ENCODE measurements at places on chromosomes 2 and 18.
A peak's percentile ranks its signal among the peaks of the same experiment; 100 is the strongest.

GRCh38 chr18:77857678-77858655 lies 608.3 kb downstream of the GALR1 start:
- no peak for DNase-seq

GRCh38 chr2:16870491-16871076 lies 204.9 kb upstream of the CYRIA start:
- no peak for DNase-seq

GRCh38 chr2:73830871-73831401 lies 2.2 kb downstream of the STAMBP start:
- no peak for DNase-seq

DNA sequence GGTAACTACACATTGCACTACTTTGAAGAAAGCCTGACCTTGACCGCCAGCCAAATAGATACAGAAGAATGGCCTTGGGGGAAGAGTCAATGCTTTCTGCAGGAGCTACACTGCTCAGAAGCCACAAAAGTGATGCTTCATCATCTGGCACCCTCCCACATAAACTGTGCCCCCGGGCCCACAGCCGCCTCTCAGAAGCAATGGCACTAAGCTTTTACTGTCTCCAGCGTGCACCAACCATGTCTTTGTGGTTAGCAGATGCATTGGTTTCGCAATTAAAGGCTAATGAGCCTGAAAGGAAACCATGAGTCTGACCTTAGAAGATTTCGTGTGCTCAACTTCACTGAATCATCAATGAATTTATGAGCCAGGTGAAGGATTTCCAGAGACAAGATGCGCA lies 209.4 kb upstream of the TRIB2 start:
- DNase-seq = peak; percentile 22

DNA sequence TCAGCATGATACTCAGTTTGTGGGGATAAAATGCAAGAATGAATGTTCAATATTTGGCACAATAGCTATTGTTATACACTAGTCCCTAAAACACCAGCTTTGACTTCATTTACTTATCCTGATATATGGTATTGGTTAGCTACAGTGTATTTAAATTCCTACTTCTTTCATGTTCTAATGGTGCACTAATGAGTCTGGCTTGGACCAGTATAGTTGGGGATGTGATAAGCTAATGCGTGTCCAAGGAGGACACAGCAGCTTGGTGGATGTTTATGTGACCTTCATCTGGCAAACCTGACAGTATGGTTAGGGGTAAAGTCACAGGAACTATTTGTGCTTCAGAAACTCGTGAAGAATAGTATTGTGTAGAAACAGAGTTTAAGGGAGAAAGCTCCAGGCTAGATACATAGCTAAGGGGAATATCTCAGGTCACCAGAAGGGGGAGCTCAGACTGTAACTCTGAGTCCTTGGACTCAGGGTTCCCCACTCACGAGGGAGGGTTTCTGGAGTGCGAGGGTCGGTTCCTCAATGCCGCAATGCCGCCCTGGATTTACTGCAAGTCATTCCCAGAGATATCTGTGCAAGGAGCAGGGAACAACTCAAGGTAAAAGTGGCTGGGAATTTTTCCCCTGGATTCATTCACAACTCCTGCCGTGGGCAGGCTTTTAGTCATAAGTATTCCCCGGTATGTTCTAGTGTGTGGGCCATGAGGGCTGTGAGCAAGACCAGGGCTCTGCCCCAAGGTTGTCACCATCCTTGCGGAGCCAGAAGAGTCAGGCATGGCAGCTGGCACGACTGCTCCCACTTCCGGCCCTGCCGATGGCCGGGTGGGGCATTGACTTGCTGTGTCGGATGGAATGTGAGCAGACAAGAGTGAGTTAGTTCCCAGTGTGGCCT lies 14.5 kb downstream of the IL1R2 start:
- DNase-seq = no peak

DNA sequence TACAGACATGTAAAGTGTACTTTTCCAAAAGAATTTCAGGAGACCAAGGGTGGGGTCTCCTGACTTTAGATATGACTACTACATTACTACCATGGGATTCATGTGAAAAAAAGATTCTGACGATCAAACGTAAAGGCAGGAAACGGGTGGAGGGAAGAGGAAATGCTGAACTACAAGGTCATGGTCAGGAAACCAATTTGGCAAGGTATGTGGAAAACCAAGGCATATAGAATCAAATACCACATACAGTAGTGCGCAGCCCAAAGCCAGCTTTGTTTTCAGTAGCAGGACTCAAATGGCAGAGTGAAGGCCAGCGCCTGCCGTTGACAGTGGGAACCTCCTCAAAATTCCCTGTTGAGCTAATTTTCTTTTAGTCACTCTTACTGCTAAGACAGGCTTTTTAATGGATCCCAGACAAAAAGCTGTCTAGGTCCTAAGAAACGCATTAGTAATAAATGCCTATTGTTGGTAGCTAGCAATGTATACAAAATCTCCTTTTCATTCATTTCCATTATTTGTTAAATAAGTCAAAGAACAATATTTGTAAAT lies 57.6 kb upstream of the SERTAD2 start:
- DNase-seq = no peak

DNA sequence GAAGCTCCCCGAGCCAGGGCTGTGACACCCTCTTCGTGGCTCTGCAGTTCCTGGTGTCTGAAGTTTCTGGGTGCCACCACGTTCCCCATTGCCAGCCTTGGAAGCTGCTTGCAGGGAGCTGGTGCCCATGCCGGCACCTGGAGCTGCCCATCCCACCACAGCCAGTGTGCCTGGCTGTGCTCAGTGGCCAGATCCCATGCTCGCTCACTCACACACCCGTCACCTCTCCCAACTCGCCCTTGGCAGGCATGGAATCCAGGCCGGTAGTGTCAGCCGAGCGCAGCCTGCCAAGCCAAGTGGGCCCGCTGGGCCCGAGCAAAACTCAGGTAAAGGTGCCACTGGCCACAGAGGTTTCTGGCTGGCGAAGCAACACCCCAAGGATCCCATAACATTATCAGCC lies 370.2 kb downstream of the PTPRM start:
- DNase-seq = no peak

GRCh38 chr2:121862286-121862685 lies 106.8 kb downstream of the TSN start:
- DNase-seq = no peak

GRCh38 chr2:212669761-212670160 lies 131.2 kb upstream of the ERBB4 start:
- DNase-seq = no peak

- DNase-seq = no peak
Observed at GRCh38 chr2:166882851-166883250, 5.4 kb upstream of the XIRP2 start.

DNA sequence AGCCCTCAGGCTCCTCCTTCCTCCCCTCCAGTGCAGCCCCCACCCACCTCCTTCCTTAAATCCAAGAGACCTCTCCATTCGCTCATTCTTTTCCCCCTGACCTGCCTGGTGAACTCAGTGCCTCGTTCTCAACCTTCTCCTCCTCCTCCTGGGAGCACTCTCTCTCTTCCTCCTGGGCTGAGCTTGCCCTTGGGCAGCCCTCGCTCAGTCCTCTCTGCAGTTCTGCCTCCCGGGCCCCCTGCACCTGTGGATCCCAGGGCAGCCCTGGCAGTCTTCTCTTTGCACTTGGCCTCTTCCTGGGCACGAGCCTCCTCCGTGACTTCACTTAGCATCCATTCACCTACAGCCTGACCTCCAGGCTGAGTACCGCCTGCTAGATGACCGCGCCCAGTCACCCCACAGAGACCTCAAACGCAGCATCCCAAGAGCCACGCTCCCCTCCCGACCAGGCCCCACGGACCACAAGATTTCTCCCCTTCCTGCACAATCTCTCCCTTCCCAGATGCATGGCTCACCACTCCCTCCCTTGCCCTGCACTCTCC lies 58.9 kb upstream of the ID2 start:
- no peak for DNase-seq

DNA sequence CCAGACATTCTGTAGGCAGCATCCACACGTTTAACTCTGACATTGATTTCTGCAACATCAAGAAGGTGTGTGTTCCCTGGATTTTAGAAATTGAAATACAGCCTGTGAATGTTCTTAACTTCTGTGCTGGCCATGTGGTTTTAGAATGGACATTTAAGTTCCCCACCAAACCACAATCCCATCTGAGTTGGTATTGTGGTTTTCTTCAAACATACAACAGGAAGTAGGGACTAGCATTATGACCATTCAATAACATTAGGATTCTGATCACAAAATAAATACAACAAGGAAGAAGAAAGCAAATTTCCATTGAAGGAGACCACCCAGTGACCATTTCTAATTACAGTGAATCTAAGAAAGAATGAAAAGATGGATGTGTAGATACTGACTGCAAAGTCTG lies 51.2 kb downstream of the MAP3K20 start:
- no peak for DNase-seq
